ENCODE measurements at places on chromosomes 16 and 17. TPM values are rescaled to one million over a fixed set of nuclear protein-coding genes. Genes with fewer than 3 reads are reported as not detected.

Gene HOXB9
- total RNA-seq: 26.1 TPM

Gene APOBR
- total RNA-seq: not detected

Gene VTN
- total RNA-seq: not detected

Gene CBFA2T3
- total RNA-seq: not detected

Gene OR1E1
- total RNA-seq: not detected

Gene ATP2C2
- not detected for total RNA-seq

Gene GRAP
- total RNA-seq: 0.23 TPM
